Foreskin keratinocyte (primary cell): ENCODE measurements at places on chromosomes 7 and 10.

GRCh38 chr7:47196106-47196645 is 385.7 kb downstream of the TNS3 start:
- no peak for DNase-seq

DNA sequence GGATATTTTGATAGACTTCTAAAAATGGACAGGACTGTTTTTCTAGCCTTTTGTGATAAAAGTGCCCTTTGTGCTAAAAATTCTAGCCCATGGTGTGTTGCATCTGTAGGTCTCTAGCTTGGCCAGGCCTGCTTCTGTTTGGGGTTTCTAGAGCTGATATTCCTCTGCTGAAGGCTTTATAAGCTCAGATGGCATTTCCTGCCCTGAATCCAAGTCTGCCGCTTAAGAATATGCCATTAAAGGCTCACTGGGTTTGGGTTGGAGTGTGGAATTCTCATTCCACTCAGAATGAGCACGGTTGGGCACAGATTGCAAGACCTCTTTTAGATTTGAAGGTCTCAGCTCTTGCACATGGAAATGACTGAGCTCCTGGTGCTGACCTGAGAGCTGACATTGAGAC is 49.4 kb upstream of the IGFBP3 start:
- no peak for DNase-seq

- DNase-seq, result no peak
These were observed 505 bp downstream of the NUDCD3 start for GRCh38 chr7:44489955-44490350.

GRCh38 chr7:87933953-87934698 is at the start of gene ADAM22:
Gene ADAM22, plus strand, starts transcription at chr7:87934251. Its CDS starts 215 bp downstream, at chr7:87934466.
- peak; percentile 19 for DNase-seq

DNA sequence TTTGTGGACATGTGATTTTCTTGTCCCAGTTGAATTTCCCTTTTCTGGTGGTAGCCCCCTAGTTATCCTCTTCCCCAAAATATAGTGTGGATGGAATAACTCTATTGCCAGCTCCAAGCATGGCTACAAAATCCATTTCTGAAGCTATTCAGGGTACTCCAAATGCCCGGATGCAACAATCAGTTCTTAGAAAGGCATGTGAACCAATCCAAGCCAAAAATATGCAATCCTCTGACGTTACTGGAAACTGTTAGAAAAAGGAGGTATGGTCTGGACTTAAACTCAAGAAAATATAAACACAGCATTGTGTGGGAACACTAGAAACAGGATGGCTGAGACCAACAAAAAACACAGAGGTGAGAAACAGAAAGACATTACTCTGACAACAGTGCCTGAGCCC is 347.0 kb downstream of the GPAM start:
- DNase-seq, result no peak
